ENCODE measurements at places on chromosomes 5 and 9.

- peak; percentile 29 for DNase-seq
These were observed 135.9 kb downstream of the GADD45G start for GRCh38 chr9:89740722-89741121.

DNA sequence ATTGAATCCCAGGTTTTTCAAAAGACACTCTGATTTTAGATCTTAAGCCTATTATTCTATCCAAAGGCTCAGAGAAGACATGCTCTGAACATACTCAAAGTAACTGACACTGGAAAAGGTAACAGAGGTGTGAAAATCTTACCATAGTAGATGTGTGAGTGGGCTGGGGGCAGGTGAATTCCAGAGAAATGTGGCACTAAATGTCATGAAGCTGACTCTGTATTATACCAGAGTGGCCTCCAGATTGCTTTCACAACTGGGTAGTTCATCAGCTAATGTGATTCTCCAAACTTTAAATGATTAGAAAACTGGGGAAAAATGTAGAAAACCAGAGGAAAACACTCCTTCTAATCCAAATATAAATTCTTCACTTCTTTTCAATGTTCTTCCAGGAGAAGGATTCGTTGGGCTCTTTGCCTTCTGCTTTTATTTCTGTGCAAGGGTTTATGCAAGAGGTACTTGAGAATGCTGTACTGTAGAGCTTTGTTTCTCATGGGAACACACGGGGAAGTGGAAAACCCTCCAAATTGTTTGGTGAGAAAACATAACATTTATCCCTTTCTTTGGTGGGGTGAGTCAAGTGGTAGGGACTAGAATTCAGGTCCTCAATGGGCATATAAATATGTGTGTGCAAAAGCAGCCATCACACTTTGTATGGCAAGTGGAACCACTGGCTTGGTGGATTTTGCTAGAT is at the start of gene SCGB3A2:
SCGB3A2 (plus strand) TSS at position 646 of the 694 bp plus-strand sequence. CDS start 93 bp downstream, outside the sequence.
- DNase-seq: no peak

DNA sequence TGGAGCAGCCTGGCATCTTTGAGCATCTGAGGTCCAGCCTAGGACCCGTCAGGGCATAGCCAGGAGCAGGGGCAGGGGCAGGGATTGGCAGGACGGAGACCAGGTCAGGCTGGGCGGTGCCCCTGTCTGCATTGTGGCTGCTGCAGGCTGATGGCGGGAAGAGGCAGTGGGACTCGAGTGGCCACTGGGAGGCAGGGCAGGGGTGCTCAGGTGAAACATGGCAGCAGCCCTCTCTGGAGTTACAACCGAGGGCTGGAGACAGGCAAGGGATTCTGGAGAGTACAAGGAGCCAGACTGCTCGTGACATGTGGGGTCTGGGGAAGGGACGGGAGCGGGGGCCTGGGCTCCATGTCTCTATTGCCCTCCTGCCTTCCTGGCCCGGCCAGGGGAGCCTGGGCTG is 97.4 kb upstream of the RAPGEF1 start:
- no peak for DNase-seq

- DNase-seq: no peak
These were observed 53.5 kb downstream of the NEURL1B start for GRCh38 chr5:172694541-172694940.

DNA sequence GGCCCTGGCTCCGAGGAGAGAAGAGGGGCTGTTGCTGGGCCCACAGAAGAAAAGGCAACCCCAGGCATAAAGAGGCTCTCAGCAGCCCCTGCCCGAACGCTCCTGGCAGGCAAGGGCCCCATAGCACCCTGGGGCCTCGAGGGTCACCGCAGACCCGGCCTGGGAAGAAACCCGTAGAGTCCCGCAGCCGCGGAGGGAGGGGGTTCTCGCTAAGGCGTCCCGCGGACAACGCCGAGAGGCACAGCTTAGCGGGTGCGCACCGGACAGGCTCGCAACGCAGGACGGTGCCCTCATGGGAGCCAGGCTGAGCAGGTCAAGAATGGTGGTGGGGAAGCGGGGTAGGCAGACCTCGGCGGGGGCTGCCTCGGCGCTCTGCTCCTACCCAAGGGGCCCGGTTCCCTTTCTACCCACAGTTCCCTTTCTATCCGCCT is 6.7 kb downstream of the PITX1 start:
- no peak for DNase-seq

DNA sequence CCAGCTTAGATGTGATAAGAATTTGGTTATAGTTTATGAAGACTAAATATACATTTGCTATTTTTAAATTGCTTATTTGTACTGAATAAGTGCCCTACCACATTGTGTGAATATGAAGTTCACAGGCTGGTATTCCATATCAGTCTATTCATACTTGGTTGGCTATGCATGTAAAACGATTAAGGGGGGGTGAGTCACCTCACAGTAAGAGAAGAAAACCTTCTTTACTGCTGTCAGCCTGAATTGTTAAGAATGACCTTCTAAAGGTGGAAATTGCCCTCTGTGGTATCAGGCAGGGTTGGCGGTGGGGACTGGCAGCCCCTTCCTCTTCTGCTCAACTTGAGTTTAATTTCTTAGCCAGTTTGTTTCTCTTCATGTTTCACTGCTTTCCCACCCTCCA is 127.0 kb upstream of the RPS23 start:
- DNase-seq: no peak
